ENCODE measurements at places on chromosomes 6 and 20.

- no peak for DNase-seq
Observed at GRCh38 chr20:51402201-51402600, 140.3 kb downstream of the NFATC2 start.

GRCh38 chr6:143060806-143061596, at the start of gene AIG1:
AIG1 (plus strand) TSS chr6:143060889; CDS start chr6:143060926, 37 bp downstream.
- DNase-seq, result peak; percentile 58

- DNase-seq, result no peak
Observed at GRCh38 chr6:154995254-154996015, at the start of gene TIAM2. TIAM2 (plus strand) TSS chr6:154995315; CDS start chr6:155129224, 133,909 bp downstream.

GRCh38 chr6:130908958-130909357, 81.8 kb downstream of the SMLR1 start:
- DNase-seq, result no peak
